H1 (cell line): ENCODE measurements at places on chromosomes 6 and 20. TPM values are rescaled to one million over a fixed set of nuclear protein-coding genes. Genes with fewer than 3 reads are reported as not detected.

KIF16B gene
- 9.2 TPM in 2 replicates for total RNA-seq

TMEM217 gene
- 0.29 and 0.60 TPM in 2 replicates for total RNA-seq

PNPLA1 gene
- total RNA-seq, result not detected in 2 replicates

TASP1 gene
- total RNA-seq, result 9.0 and 10.9 TPM in 2 replicates

ASF1A gene
- 45.7 and 50.2 TPM in 2 replicates for total RNA-seq

C2 gene
- 0.26 and 0.61 TPM in 2 replicates for total RNA-seq

ELOVL2 gene
- total RNA-seq, result 0.69 and 0.89 TPM in 2 replicates

GJA1 gene
- 775 and 795 TPM in 2 replicates for total RNA-seq

KIF25 gene
- 2.0 and 2.3 TPM in 2 replicates for total RNA-seq

TRERF1 gene
- total RNA-seq, result 21.5 and 22.8 TPM in 2 replicates

CDH22 gene
- total RNA-seq, result 0.39 and 0.46 TPM in 2 replicates

PM20D2 gene
- total RNA-seq, result 7.1 and 7.6 TPM in 2 replicates

DNA sequence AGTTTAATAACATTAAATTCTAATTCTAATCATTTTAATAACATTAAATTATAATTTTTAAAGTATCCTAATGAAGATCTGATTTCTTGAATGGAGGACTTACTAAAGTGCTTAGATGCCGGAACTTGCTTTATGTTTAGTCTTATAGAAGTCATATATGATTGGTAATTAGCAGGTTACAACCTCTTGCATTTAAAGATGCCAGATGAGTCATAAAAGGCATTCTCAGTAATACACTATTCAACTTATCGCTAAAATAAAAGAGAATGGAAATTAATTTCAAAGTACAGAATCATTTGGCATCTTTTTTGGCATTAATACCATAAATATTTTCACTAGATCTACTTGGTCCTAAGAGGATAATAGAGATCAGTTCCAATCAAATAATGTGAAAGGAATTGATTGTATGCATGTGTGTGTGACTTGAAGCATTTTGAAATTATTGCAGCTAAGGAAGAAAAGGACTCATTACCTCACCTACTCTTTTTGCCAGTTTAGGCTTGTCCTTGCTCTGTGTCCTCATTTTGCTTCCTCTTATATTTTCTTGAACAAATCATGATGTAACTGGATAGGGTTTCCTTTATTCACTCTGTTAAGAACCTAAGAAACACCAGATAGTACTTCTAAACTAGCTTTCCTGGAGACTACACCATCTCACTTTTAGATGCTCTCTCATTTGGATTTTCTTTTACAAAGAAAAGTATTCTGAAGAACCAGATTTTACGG lies 2.7 kb downstream of the COL21A1 start:
- H3K27ac ChIP-seq, result no peak overlapping the region
- no peak for DNase-seq
- no peak overlapping the region for H3K4me3 ChIP-seq

DNA sequence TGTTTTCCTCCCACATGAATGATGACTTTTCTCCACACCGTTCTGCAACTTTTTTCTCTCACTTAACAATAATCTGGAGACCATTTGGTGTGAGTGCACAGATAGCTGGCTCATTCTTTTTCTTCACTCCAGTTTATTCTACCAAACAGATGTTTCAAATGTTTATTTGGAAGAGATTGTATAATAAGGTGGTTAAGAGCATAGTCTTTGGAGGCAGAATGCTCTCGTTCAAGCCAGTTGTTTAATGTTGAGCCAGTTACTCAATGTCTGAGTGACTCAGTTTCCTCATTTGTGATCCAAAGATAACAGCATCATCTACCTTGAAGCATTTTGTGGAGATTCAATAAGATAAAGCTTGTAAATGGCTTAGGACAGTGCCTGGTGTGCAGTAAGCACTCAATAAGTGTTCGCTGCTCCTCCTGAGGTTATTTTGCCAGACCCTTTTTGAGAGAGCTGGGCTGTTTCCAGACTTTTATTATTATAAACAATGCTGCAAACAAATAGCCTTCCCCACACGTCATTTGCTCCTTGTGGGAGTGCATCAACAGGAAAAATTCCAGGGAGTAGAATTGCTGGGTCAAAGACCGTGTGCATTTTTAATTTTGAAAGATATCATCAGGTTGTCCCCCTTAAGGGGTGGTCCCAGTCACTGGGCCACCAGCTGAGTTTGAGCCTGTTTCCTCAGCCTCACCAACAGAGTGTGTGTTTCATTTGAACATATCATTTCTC lies 70.6 kb downstream of the VEGFA start:
- no peaks in the 10 kb centered on the region for H3K36me3 ChIP-seq
- H3K27me3 ChIP-seq, result no peaks in the 10 kb centered on the region

DNA sequence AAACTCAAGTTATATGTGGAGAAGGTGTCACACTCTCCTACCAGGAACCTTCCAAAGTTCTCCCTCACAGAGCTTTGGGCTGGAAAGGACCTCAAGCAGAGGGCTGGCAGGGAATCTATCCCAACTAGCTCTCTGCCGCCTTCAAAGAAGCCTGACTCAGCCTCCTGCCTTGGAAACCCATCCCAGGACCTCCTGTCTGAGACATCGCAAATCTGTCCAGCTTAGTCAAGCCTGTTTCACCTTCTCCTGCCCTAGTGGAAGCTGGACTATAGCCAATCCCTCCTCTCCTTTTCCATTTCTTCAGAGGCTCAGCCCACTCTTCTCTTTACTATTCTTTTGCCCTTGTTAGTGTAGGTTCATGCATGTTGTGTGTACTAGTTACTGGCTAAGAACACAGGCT lies 48.2 kb upstream of the FOXP4 start:
- H3K36me3 ChIP-seq, result no peaks in the 10 kb centered on the region
- peaks cover 6% of the 10 kb centered on the region for H3K4me1 ChIP-seq
- H3K27me3 ChIP-seq, result peaks cover 49% of the 10 kb centered on the region
- H3K4me3 ChIP-seq, result no peak overlapping the region
- no peak overlapping the region for H3K27ac ChIP-seq

DNA sequence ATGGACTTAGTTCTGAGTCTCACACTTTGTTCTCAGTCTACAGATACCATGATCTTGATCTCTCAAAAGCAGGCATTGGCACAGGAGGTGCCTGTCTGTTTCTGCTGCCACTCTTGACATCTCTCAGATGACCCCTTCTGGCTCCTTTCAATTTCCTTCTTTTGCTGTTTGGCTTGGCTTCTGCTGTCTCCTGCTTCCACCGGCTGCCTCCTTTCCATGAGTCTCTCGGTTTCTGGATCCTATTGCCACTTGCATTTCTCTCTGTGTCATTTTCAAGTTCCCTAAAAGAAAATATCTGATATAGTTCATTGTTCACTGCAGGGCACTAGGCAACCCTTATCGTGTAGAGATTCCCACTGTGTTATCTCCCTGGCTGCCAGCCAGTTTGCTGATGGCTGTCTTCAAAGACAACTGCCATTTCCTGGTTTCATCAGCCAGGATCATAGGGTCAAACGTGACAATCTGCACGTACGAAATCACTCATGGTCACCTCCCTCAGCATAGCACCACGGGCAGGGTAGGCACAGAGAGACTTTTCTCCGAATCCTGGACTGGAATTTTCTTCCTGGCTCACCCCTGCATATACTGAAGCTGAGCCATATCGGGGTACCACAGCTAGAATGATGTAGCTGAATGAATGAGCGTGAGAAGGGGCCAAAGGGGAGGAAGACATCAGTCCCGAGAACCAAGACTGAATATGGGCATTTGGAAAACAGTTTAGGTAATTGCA lies 144.6 kb upstream of the TMEM170B start:
- H3K36me3 ChIP-seq, result no peaks in the 10 kb centered on the region
- no peak for DNase-seq
- H3K27ac ChIP-seq, result no peak overlapping the region
- H3K4me1 ChIP-seq, result no peaks in the 10 kb centered on the region
- no peak overlapping the region for H3K4me3 ChIP-seq

DNA sequence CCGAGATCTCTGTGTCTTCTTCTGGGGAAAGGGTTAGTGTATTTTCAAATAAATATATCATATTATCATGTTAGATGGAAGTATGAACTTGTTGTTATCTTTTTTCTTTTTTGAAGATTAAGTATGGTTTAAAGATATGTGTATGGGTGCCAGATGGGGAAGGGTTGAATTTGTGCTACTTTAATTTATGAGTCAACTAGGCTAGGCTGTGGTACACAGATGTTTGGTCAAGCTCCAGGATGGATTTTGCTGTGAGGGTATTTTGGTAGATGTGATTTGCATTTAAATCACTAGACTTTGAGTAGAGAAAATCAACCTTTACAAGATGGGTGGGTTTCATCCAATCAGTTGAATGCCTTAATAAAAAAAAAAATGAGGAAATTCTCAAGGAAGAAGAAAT lies 886.6 kb upstream of the ADGRB3 start:
- no peak for DNase-seq
- no peak overlapping the region for H3K27ac ChIP-seq
- no peak overlapping the region for H3K4me3 ChIP-seq
- H3K27me3 ChIP-seq, result no peaks in the 10 kb centered on the region
- H3K4me1 ChIP-seq, result no peaks in the 10 kb centered on the region

DNA sequence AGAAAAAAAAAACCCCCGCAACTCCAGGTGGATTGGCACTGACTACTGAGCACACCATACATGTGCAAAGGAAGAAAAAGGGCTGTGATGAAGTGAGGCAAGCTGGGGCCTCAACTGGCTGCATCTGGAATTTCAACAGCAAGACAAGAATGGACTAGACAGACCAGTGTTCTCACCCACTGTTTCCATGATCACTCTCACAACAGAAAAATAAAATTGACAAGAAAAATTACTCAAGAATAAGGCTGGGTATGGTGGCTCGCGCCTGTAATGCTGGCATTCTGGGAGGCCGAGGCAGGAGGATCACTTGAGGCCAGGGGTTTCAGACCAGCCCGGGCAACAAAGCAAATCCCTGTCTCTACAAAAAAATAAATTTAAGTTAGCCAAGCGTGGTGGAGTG lies 18.8 kb downstream of the ZNF217 start:
- H3K4me3 ChIP-seq, result no peak overlapping the region
- peaks cover 70% of the 10 kb centered on the region for H3K36me3 ChIP-seq
- no peak for DNase-seq
- 0 out of 2 replicates have a peak overlapping the region, but pooled peaks have one; percentile 6 for H3K27ac ChIP-seq
- H3K27me3 ChIP-seq, result no peaks in the 10 kb centered on the region

GRCh38 chr6:36563928-36564284 lies 16.6 kb upstream of the STK38 start:
- H3K27ac ChIP-seq, result no peak overlapping the region
- H3K4me3 ChIP-seq, result no peak overlapping the region
- H3K4me1 ChIP-seq, result no peaks in the 10 kb centered on the region
- H3K27me3 ChIP-seq, result no peaks in the 10 kb centered on the region

- H3K27me3 ChIP-seq, result no peaks in the 10 kb centered on the region
- no peak overlapping the region for H3K27ac ChIP-seq
These were observed 70.0 kb downstream of the HDDC2 start for GRCh38 chr6:125231574-125232343.

GRCh38 chr20:54337144-54337543 lies 129.3 kb downstream of the PFDN4 start:
- H3K4me1 ChIP-seq, result no peaks in the 10 kb centered on the region
- H3K4me3 ChIP-seq, result no peak overlapping the region
- DNase-seq, result no peak
- no peaks in the 10 kb centered on the region for H3K36me3 ChIP-seq

DNA sequence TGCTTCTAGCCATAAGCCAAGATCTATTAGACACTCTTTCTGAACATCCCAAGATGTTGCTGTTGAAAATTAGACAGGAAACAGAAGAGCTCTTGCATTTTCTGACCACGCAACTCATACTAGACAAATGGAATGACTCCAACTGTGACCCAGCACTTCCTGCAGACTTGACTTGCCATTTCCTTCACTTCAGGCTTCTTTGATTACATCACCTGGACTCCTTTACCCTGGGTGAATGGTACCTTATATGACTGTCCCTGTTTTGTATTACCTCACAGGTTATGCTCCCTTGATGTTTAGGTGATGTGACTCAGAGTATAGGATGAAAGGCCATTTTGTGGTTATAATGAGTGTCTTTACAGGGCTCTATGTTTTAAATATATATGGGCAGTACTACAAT lies 236.1 kb downstream of the BMP2 start:
- no peak overlapping the region for H3K27ac ChIP-seq
- no peaks in the 10 kb centered on the region for H3K36me3 ChIP-seq
- no peaks in the 10 kb centered on the region for H3K4me1 ChIP-seq
- H3K4me3 ChIP-seq, result no peak overlapping the region
- DNase-seq, result no peak
- no peaks in the 10 kb centered on the region for H3K27me3 ChIP-seq

- no peaks in the 10 kb centered on the region for H3K36me3 ChIP-seq
- no peak overlapping the region for H3K27ac ChIP-seq
- no peak for DNase-seq
- no peak overlapping the region for H3K4me3 ChIP-seq
These were observed 714 bp upstream of the MYLK2 start for GRCh38 chr20:31818376-31818908.

DNA sequence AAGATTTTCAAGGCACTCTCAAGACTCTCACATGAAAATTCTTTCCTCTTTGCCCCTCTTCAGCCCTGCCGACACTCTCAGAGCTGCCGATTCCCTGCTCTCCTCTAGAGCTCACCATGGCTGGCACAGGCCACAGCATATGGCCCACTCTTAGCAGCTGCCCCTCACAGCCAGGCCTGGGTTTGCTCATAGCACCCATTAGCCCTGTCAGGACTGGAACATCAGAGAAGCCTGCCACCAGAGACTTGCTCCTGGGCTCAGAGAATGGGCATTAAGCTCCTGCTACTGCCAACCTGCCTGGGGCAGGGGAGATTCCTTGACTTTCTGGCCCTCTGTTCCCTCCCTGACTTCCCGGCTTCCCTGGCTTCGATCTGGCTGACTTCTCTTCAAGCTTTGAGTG lies 96.7 kb downstream of the LRFN2 start:
- H3K4me1 ChIP-seq, result no peaks in the 10 kb centered on the region
- no peak for DNase-seq
- H3K4me3 ChIP-seq, result no peak overlapping the region
- no peaks in the 10 kb centered on the region for H3K36me3 ChIP-seq
- H3K27me3 ChIP-seq, result no peaks in the 10 kb centered on the region
- H3K27ac ChIP-seq, result no peak overlapping the region

GRCh38 chr6:51495096-51495495 lies 592.3 kb downstream of the PKHD1 start:
- no peaks in the 10 kb centered on the region for H3K36me3 ChIP-seq
- H3K27me3 ChIP-seq, result no peaks in the 10 kb centered on the region
- no peak for DNase-seq
- no peak overlapping the region for H3K27ac ChIP-seq
- H3K4me3 ChIP-seq, result no peak overlapping the region
- H3K4me1 ChIP-seq, result peaks cover 2% of the 10 kb centered on the region

- no peak overlapping the region for H3K27ac ChIP-seq
- H3K4me1 ChIP-seq, result no peaks in the 10 kb centered on the region
- peaks cover 7% of the 10 kb centered on the region; the same call in 1 of the 2 replicates for H3K27me3 ChIP-seq
- peak overlapping the region; percentile 60 for H3K4me3 ChIP-seq
These were observed 186.9 kb upstream of the UST start for GRCh38 chr6:148559848-148560433.

DNA sequence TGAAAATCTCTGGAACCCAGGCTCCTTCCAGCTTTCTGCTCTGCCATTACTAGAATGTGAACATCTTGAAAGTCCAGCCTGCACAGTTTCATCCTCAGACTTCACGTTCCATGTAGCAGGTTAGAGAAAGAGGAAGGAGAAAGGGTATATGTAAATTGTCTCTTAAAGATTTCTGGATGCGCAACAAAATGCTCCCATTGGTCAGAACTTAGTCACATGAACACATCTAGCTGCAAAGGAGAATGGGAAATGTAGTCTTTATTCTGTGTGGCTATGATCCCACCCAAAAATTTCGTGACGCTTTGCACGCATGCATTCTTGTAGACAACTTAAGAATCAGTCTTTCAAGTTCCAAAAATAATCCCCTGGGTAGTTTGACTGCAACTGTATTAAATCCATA lies 46.4 kb upstream of the CHD6 start:
- no peak overlapping the region for H3K27ac ChIP-seq
- DNase-seq, result no peak
